ENCODE measurements at places on chromosomes 2 and 18.

DNA sequence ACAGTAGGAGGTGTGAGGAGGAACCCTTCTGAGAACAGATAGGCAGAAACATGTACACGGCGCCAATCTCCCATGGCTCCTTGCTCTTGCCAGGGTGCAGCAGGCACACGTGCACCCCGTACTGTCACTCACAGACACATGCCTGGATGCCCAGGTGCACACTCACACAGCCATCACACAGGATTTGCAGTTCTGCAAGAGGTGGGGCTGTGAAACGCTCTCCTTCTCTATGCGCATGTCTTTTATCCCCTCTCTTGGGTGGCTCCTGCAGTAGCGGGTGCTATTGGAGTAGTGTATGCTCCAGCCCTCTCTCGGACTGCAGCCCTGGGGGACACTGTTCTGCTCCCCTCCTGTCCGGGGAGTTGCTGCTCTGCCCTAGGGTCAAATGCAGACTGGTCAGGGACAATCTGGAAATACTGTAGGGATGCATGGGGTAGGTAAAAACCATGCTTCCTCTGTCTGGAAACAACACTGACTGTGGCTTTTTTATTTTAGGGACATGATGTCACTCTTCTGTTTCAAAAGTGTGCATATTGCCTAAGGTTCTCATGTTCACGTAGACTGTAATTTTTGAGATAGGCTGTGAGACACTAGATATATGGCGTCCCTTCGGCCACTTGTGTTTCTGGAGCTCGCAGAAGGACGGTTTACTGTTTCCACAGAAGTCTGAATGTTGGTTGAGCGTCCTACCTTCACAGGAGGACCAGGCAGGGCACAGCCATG, 118.5 kb downstream of the PRKCE start:
- H3K27ac ChIP-seq = no peak overlapping the region
- no peak for DNase-seq
- H3K27me3 ChIP-seq = no peaks in the 10 kb centered on the region
- H3K4me1 ChIP-seq = no peaks in the 10 kb centered on the region

GRCh38 chr18:69774831-69775230, 172.8 kb downstream of the CD226 start:
- DNase-seq = no peak
- H3K36me3 ChIP-seq = no peaks in the 10 kb centered on the region
- H3K27me3 ChIP-seq = no peaks in the 10 kb centered on the region
- no peaks in the 10 kb centered on the region for H3K4me1 ChIP-seq

- no peaks in the 10 kb centered on the region for H3K27me3 ChIP-seq
- H3K4me1 ChIP-seq = no peaks in the 10 kb centered on the region
- H3K27ac ChIP-seq = no peak overlapping the region
- no peaks in the 10 kb centered on the region for H3K36me3 ChIP-seq
Observed at GRCh38 chr18:74438091-74438490, 19.0 kb downstream of the DIPK1C start.

DNA sequence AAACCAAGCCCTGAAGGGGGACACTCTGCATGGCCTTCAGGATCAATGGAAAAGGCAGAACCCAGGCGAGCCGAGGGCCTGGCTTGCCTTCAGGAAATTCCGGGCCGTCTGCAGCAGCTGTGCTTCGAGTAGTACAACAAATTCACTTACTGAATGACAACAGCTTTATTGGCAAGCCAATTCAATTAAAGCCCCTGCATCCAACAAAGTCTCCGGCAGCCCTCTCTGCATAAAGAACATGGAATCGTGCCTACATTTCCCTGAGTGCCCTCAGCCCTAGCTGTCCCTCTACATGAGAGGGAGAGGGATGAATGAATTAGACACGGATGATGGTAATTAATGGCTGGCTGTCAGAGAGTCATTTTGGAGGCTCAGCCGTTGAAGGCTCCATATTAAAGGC, 189.0 kb downstream of the BCL11A start:
- H3K4me3 ChIP-seq = no peak overlapping the region
- DNase-seq = no peak
- H3K27me3 ChIP-seq = no peaks in the 10 kb centered on the region
- no peaks in the 10 kb centered on the region for H3K4me1 ChIP-seq

- H3K27ac ChIP-seq = no peak overlapping the region
- H3K4me3 ChIP-seq = no peak overlapping the region
- H3K36me3 ChIP-seq = no peaks in the 10 kb centered on the region
- H3K4me1 ChIP-seq = no peaks in the 10 kb centered on the region
- no peaks in the 10 kb centered on the region for H3K27me3 ChIP-seq
- no peak for DNase-seq
Observed at GRCh38 chr2:3076848-3077642, 300.6 kb downstream of the EIPR1 start.

Measured in naive thymus-derived CD4-positive, alpha-beta T cell (primary cell).